ENCODE measurements at places on chromosomes 2 and 18.

DNA sequence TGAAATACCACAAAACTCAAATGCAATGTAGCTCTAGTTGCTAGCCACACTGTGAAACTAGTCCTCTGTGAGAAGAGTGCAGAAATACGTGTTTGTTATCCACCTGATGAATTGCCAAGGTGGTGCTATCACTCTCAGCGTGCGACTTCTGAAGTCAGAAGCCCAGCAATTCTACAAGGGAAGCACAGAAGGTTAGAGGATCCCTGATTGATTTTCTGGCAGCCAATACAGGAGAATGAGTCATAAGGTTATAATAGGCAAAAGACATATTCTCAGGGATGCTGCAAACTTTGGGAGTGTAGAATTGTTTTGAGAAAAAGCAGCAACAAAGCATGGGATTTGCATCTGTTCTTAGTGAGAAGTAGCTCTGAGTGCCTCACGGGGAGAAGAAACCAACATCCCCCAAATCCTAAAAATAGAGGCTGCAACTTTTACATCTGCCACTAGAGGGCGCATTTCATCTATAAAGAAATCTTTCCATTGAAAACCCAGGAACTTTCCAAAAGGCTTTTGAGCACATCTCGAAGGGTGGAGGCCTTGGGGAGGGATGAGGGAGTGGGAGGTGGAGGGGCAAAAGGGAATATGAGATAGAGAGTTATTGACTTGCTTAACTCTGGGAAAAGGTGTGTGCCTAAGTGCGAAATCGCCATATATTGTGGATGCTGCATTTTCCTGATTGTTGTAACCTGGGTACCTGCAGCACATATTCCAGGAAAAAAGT is 78.0 kb downstream of the TMEM182 start:
- DNase-seq, result no peak

DNA sequence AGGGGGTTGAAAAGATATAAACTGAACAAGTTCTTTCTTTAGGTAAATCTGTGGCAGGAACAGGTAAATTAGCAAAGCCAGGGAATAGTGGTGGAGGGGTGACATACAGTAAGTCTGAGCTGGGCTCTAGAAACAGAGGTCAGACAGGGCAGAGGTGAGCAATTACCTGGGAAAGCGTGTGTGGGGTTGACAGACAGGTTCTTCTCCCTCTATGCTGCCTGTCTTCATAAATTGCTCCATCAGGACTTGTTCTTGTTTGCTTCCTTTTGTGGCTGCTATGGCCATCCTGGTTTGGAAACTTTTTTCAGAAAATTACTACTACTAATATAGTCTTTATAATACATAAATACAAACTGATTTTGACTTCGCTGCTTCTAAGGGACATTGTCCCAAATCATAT is 3.4 kb upstream of the ANKRD12 start:
- DNase-seq, result no peak

DNA sequence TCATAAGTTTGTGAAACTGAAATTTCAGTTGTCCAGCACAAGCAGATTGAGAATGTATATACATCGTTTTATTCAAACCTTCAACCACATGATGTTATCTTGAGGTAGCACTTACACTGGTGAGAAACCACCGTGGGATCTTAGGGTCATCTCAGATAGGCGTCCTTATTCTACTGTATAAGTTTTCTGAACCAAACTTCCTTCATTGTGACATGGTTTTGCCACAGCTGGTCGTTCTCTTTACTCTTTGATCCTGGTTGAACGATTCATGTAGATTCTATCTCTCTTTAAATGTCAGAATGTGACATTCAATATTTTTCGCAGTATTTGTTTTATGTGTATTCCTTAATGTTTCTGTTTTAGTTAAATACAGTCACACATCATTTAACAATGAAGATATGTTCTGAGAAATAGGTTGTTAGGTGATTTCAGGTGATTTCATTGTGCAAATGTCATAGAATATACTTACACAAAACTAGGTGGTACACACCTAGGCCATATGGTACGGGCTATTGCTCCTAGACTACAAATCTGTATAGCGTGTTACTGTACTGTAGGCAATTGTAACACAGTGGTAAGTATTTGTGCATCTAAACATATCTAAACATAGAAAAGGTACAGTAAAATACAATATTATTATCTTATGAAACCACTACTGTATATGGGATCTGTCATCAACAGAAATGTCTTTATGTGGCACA is 17.9 kb upstream of the ARHGAP25 start:
- no peak for DNase-seq

DNA sequence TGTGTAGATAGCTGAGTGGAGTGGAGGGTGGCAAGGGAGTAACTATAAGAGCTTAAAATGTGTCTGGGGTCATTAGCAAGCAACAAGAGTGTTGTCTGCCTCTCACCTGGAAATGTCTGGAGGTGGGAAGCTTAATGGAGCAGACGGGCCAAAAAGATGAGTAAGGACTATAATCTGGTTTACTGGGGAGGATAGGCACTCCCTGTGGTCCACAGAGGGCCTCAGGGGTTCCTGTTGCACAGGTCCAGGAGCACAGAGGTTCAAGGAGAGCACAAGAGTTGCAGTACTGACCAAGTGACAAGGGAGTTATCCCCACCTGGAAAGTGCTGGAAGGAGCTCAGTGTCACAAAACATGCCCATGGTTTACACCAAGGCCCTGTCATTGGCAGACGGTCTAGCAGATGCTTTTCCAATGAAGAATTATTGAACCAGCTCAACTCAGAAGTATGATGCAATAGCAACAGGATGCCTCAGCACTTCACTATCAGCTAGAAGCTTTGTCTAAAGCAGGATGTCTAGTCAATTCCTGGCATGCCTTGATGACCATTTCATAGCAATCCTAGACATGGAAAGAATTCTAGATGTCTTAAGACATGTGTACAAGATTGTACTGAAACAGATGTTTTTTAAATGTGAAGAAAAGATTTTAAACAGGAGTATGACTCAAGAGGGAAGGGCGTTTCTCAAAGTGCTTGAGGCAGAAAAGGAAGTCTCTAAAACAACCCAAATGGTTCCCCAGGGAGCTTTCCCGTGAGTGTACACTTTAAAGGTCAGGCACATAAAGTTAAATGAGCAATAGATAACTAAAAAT is 62.9 kb upstream of the SERPINE2 start:
- DNase-seq, result no peak

- no peak for DNase-seq
Observed at GRCh38 chr18:79899609-79900445, 51.6 kb downstream of the SLC66A2 start.

DNA sequence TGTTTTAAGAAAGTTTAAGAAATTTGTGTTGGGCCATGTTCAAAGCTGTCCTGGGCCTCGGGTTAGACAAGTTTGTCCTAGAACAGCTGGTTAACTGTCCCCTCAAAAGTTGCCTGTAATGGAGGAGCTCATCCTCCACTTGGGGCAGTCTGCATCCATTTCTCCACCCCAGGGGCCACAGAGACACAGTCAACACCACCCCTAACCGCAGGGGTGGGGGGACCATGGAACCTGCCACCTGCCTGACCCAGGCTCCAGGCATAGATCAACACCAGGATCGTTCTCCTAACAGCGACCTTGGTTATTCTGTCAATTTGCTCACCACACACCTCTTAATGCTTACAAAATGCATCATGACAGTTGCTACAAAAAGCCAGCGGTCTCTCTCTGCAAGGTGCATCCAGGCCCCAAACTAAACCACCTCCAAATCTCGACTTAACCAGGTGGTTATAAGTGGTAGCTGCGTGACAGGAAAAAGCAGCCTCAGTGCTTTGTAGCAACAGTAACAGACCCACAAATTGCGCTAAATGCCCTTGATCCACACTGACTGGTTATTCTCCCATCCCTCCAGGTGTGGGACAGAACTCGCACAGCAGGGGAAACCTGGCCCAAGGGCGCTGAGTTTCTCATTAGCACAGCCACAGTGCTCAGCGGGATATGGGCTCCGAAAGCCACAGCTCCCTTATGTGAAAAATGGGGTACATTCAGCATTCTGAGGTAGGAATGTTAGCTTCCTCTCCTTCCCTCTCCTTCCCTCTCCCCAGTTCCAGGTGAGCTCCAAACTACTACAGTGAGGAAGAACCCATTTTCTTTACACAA is 48.0 kb downstream of the HDLBP start:
- no peak for DNase-seq

DNA sequence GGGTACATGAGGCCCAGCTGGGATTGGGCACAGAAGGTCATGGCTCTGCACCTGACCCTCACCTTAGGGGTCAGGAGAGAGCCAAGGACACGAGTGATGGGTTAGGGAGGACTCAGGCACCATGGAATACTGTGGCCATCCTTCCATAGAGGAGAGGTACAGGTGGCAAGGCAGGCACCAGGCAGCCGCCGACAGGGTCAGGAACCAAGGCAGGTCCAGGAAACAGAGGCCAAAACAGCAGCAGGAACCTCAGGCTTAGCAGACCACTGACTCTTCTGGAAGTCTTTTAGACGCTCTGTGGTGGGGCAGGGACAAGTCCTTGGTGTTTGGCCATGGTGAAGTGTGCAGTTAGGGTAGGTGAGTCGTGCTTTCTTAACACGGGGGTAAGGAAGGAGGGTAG is 128.0 kb downstream of the NEDD4L start:
- DNase-seq, result no peak

DNA sequence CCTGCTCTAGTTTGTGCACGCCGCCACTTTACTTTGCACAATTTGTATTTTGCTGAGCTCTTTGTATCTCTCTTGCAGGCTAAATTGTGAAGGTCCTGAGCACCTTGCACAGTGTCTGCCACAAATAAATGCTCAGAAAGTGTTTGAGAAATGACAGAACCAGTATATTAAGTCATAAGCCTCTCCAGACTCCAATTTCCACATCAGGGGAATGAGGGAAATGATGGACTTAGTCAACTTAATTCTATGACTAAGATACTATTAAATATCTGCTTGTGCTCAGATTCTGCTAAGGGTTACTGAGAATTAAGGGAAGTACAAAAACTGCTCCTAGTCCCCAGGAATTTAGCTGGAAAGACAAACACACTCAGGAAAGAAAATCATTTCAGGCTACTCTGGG is 239.1 kb upstream of the SLC14A2 start:
- no peak for DNase-seq

DNA sequence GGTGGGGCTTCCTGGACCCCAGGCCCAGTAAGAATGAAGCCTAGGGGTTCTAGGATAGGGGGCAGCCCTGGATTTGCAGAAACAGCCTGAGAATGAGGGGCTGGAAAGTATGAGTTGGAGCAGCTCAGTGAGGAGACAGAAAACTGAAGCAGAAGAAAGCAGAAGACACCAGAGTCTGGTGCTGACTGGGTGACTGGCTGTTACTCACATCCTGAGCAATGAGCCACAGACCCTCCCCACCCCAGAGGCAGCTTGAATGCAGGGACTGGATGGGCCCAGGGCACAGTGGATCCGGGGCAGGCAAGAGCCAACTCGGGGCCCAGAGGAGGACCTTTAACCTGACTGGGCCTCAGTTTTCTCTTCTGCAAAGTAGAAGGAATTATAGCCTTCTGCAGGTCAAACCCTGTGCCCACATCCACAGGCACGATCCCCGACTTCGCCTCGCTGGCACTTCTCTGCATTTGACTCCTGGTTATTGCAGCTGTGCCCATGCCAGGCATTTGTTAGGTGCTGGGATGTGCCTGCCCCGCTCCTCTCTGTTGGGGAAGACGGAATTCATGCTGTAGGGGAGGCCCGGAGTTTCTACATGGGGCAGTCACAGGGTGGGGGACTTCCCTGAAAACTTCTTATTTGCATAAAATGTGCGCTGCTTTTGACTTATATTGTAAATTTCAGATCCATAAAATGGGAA is 8.5 kb downstream of the STEAP3 start:
- DNase-seq, result no peak

DNA sequence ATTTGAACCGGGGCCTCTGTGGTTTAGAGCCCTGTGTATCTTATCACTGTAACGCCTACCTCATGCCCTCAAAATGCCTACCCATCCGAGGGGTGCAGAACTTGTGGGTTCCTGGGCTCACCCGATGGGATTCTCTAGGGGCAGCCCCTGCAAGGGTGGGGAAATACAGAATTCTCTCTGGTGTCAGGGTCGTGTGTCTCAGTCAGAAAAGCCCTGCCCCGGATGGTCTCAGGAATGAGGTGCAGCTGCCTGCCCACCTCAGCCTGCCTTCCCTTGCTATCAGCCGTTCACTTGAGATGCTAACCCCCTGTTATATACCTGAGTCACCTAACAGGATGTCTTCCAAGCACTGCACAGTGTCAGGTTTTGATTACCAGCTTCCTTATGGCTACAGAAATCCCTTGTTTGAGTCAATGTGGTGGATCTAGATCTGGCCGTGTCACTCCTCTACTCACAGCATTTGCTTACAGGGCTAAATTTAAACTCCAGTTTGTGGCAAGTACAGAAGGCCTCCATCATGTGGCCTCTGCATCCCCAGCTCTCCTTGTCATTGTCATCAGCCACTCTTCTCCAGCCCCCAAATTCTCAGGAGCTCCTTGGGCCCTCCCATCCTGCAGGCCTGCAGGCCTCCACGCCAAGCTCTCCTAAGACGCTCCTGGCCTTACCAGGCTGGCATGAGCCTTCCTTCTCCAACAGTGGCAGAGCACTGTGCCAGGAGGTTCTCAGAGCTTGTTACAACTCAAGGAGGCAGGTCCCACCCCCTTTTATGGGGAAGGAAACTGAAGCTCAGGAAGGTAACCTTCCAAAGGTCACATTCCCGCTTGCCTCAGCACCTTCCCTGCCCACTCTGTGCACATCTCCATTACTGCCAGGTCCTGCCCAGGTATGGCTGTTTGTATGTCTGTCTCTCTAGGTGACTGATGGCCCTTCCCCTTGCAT is 14.3 kb upstream of the MAP3K2 start:
- no peak for DNase-seq

- DNase-seq, result no peak
Observed at GRCh38 chr2:111957872-111958354, 59.5 kb downstream of the MERTK start.

DNA sequence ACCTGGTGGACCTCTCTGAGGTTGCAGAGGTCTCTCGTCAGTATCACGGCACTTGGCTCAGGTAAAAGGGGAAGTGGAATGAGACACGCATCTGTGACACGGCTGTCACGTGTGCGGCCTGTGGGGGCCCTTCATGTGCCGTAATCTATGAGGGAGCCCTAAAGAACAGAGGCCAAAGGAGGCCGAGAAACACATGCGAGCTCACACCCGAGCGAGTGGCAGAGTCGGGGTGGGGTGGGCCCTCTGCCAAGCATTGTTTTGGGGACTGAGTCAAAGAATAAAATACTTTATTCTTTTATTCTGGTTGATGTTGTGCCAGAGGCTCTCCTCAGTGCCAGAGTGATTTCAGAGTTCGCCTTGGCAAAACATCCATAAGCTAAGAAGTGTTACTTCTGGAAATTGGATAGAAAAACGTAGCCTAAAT is 43.3 kb downstream of the PLB1 start:
- DNase-seq, result no peak

GRCh38 chr2:624096-624495 is 53.1 kb downstream of the TMEM18 start:
- no peak for DNase-seq

GRCh38 chr2:33121416-33121815 is 174.7 kb downstream of the LTBP1 start:
- DNase-seq, result no peak

DNA sequence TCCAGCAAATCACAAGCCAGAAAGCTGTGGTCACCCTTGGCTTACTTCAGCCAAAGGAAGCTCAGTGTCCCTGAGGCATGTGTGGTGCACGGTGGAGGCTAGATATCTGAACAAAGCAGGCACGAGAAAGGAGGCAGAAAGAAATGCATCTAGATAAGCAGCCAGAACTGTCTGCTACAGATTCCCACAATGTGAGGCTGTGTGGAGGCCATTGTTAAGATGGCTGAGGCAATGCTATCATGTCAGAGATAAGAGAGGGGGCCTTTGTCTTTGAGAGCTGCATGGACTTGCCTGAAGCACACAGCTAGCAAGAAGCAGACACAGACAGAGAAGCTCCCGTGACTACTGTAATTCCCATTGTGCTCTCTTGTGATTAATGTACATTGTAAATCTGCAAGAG is 110.5 kb upstream of the LYPD6 start:
- DNase-seq, result no peak

All from brain pericyte (primary cell).